ENCODE measurements at places on chromosomes 12 and 14.

DNA sequence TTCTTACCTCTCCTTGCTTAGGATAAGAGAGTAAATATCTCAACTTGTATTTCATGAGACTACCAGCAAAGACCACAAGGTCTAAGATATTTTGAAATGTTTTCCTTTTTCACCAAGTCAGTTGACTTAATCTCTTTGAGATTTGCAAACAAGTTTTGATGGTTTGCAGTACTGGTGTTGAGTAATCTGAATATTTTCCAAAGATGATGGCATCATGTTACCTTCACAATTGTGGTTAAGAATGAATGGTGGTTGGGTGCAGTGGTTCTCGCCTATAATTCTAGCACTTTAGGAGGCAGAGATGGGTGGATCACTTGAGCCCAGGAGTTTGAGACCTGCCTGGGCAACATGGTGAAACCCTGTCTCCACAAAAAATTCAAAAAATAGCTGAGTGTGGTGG, 225.7 kb downstream of the TMTC2 start:
- DNase-seq = no peak

GRCh38 chr12:27229367-27229766, 14.7 kb upstream of the STK38L start:
- no peak for DNase-seq

DNA sequence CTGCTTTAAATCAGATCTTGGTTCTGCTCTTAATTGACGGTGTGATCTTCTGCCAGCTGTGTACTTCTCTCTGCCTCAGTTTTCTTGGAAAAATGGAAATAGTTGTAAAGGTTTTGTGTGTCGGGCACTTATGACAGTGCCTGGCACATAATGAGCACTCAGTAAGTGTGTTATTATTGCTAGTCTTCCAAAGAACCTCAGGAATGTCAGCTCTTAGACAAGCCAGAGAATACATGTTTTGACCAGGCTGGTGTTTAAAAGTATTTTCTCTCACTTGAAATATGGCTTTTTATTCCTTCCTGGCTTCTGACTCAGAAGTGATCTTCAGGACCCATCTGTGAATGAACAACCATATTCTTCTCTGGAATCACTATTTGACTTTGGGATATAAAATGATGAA, 304.1 kb downstream of the SNAPC1 start:
- DNase-seq = no peak

- DNase-seq = no peak
Measured at GRCh38 chr14:37668646-37669045, 73.2 kb downstream of the TTC6 start.

- DNase-seq = no peak
Measured at GRCh38 chr12:3964439-3964838, 91.2 kb upstream of the PARP11 start.

GRCh38 chr12:116497051-116497591, 62.1 kb upstream of the MAP1LC3B2 start:
- DNase-seq = no peak

Measured in posterior cingulate gyrus (tissue), 11 donors.